ENCODE measurements at places on chromosomes 3 and 15.

DNA sequence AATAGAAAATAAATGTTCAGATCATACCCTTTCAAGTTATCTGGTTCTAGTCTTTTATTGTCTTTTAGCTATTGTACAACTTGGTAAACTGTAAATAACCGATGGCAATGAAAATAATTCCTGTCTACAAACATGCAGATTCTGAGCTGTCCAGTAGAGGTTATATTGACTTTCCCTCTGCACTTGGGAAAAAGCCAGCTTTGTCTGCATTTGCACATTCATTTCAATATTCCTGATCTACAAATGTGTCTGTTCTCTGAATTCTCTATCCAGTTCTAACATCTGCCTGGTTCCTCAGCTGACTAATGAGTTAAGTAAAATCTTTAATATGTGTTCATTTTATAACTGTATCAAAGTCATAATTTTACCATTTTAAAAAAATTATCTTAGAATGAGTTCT is 408.5 kb downstream of the ERC2 start:
- no peak for DNase-seq

DNA sequence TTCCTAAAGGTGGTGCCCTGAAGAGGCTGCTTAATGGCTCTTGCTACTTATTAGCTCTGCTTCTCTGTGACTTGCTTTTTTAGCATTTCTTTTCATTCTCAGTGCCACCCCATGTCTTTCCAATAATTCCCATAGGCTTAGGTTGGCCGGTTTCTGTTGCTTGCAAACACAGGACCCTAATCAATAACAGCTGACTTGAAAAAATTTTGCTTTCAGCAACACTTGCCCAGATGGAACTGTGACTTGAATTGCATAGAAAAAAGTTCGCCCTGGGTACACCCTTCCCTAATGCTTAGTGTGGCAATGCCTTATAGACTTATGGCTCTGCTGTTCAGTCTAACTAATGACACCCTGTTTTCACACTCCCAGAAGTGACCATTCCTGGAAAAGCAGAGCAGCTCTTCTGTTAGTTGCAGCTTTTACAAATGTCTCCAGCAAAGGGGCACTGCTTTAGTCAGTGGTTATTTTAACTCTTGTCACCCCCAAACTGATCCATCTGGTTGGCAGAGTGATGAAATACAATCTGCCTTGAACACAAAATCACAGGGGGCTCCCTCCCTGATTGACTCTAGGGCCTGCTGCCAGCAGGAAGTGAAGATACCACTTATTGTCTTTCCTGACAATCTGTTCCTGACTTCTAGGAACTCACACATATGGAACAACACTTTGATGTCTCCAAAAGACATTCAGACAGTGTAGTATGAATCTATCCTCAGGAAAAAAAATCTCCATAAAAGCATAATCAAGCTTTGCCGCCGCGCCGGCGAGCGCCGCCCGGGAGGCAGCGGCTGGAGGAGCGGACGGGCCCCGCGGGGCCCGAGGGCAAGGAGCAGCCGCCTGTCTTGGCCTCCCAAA is 9.7 kb upstream of the SLMAP start:
- DNase-seq, result no peak

GRCh38 chr3:30544812-30545211 is 61.6 kb upstream of the TGFBR2 start:
- peak; percentile 84 for DNase-seq

DNA sequence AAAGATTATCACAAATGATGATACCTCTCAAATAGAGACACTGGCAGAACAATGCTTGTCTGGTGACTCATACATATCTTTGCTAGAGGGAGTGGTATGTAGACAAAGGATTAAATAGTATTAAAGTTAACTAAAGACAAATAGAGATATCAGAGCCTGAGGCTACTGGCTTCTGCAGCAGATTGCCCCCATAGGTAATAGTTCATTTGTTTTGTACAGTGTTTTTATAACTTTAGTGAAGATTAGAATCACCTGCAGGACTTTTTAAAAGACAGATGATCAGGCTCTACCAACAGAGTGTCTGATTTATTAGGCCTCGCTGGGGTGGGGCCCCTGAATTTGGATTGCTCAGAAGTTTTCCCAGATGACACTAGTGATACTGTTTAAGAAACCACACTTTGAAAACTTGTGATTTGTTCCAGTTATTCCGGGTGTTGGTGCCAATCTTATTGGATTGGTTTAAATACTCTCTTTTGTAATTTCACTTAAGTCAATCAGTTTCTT is 96.4 kb downstream of the NAALADL2 start:
- DNase-seq, result peak; percentile 67

DNA sequence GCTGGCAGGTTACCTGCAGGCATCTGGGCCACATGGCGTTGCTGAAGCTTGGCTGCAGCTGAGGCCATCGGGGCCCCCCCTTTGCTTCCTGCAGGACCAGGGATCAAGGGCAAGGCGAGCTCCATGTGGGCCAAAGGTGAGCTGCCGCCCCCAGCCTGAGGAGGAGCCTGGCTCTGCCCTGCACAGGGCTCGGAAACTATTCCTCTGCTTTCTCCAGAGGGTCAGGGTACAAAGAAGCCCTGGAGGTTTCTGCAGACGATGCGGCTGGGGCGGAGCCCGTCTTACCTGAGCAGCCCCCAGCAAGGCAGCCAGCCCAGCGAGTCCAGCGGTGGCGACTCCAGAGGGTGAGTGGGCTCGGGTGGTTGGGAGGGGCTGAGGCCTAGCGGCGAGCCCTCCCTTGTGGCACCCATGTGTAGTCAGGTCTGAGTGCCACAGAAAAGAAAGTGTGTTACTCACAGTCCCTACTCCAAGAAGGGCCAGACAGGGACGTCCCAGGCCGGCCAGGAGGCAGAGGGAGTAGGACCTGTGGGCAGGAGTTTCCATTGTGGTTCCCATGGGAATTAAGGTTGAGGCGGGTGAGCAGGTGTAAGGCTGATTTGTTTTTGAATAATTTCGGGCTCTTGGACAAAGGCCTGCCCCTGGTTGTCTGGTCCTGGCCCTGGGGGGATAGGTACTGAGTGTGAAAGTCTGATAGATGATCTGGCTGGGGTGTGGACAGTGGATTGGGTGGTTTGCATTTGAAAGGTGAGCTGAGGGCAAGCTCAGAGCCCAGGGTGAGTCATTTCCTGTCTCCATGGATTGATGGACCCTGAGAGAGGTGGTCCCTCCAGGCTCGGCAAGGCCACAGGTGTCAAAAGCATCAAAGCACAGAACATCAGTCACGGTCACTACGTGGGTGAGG is 25.4 kb downstream of the CFAP100 start:
- DNase-seq, result peak; percentile 2

GRCh38 chr3:101533603-101533968 is 20.6 kb upstream of the SENP7 start:
- DNase-seq, result peak; percentile 7

GRCh38 chr3:189563853-189564563 is 67.2 kb upstream of the TP63 start:
- DNase-seq, result peak; percentile 95

DNA sequence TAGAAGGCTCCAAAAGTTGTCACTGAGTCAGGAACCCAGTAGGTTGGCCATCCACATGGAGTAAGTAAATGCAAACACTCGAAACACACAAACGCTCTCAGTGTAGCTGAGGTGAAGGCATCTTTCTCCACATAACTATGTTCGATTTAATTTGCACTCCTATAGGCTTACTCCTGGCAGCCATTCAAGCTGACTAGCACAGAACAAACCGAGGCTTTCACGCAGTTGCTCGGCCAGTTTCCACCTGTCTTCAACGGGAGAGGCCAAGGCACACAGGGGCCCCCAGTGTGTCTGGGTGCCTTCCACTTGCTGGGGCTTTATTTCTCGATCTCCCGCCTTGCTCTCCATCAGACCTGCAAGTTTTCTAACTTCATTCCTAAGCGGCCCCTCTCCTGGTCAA is 18.9 kb downstream of the RGMA start:
- DNase-seq, result no peak

DNA sequence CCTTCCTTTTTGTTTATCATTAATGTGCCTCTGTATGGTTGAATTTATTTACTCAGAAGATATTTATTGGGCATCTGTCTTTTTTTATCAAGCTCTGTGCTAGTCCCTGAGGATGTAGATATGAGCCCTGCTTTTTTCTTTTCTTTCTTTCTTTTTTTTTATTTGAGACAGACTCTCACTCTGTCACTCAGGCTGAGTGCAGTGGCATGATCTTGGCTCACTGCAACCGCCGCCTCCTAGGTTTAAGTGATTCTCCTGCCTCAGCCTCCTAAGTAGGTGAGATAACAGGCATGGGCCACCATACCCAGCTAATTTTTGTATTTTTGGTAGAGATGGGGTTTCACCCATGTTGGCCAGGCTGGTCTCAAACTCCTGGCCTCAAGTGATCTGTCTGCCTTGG is 58.5 kb downstream of the MBNL1 start:
- DNase-seq, result no peak

DNA sequence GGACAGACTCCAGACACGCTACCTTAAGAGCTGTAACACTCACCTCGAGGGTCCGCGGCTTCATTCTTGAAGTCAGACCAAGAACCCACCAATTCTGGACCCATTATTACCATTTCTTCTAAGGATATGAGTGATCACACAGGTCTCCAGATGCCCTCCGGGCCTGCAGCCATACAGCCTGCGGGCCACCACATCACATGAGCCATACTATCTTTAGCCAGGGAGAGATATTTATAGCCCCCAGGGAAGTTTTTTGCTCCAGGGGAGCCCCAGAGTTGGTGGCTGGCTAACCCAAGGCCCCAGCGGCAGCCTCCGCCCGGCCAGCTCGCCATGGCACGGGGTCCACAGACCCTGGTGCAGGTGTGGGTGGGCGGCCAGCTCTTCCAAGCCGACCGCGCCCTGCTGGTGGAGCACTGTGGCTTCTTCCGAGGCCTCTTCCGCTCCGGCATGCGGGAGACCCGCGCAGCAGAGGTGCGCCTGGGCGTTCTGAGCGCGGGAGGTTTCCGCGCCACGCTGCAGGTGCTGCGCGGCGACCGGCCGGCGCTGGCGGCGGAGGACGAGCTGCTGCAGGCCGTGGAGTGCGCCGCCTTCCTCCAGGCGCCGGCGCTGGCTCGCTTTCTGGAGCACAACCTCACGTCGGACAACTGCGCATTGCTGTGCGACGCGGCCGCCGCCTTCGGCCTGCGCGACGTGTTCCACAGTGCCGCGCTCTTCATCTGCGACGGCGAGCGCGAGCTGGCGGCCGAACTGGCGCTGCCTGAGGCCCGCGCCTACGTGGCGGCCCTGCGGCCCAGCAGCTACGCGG is at the start of gene KBTBD13:
TSS of gene KBTBD13 (plus strand) at position 261 of the 805 bp plus-strand sequence. CDS start at position 331, 70 bp downstream.
- DNase-seq, result no peak

- DNase-seq, result no peak
Measured at GRCh38 chr15:61824291-61824690, 236.0 kb downstream of the VPS13C start.

GRCh38 chr3:9340472-9340902 is 22.4 kb upstream of the THUMPD3 start:
- peak; percentile 64 for DNase-seq

DNA sequence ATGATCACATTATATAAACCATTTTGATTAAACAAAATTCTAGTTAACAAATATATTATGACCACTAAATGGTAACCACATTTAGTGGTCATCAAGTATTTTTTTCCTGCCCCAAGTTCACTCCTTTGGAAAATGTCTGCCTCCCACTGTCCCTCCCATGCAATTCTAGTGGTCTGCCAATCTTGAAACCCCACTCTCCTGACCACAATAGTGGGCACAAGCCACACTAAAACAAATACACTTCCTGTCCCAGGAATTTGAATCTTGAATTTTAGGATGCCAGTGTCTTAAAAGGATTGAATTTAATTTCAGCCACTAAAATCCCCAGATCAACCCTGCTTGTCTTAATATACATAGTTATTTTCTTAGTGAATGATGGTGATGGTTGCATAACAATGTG is 14.0 kb upstream of the GPR156 start:
- no peak for DNase-seq

GRCh38 chr3:30347679-30348216 is 258.7 kb upstream of the TGFBR2 start:
- DNase-seq, result peak; percentile 97

DNA sequence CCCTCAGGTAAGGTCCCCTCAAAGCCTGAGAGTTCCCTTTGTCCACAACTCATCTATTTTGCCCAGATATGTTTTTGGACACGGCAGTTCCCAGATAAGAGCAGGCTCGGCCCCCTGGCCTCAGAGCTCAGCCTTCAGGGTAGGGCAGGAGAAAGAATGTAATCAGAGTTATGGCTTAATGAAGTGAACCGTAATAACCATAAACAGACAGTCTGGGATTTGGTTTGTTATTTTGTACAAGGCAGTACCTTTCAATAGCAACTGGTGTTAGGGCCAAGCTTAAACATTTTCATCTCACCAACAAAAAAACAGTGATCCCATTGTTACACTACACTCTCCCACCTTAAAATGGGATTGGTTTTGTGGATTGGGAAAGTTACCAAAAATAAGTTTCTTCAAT is 12.2 kb upstream of the ALDH1A3 start:
- no peak for DNase-seq

DNA sequence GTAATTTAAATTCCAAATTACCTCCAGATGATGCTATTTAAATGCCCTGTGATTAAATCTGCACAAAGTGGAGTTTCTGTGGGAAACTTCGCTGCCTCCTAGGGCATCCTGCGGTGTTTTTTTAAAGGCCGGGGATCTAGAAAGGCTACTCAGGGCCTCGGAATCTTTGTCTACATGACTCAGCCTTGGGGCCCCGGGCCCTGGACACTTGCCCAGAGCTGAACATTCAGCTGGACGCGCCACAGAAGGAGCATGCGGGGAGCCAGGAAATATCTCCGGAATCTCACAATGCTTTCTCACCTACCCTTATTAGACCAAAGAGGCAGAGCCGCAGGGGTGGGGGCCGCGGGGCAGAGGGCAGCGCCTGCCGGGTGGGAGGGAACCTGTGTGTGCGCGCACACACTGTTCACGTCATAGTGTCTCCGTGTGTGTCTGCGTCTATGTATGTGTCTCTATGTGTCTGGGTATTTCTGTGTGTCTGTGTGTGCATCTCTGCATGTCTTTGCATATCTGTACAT is 145.5 kb upstream of the TPM1 start:
- DNase-seq, result peak; percentile 100

DNA sequence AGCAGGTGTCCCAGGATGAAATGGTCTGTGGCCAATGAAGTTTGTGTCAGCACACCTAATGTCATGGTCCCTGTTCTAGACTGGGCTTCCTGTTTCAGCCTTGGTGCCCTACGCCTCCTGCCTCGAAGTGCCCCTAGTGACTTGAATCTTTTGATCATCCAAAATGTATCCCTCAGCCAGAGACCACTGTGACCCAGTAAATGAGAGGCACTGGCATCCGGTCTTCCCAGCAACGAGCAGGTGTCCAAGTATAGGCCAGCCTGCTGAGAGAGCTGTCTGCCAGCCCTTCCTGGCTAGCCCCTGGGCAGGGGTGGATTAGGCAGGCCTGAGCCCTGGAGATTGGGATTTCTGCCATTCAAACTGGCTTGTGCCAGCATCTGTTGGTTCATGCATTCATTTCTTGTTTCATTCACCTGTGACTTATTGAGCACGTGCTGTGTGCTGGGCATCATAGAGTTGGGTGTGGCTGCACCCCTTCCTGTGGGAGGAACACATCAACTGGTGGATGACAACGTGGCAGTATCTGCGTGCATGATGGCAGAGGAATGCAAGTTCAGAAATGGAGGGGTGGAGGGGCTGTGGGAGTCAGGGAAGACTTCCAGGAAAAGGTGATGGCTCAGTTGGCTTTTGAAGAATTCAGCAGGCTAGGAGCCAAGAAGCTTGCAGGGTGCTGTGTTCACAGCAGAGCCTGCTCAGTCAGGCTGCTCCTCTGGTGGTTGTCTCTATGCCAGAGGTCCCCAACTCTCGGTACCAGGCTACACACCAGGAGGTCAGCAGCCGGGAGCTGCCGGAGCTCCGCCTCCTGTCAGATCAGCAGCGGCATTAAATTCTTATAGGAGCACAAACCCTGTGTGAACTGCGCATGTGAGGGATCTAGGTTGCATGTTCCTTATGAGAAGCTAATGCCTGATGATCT is 21.6 kb downstream of the ESYT3 start:
- DNase-seq, result peak; percentile 36

- no peak for DNase-seq
Measured at GRCh38 chr3:133983126-133983525, 46.6 kb downstream of the SLCO2A1 start.

Measured in fibroblast of skin of right biceps (primary cell).